ENCODE measurements at places on chromosomes 1 and 21.

- DNase-seq: no peak
Observed at GRCh38 chr21:15638856-15639549, 90.8 kb upstream of the USP25 start.

GRCh38 chr1:151486557-151486956 is 24.6 kb upstream of the CGN start:
- DNase-seq: no peak

DNA sequence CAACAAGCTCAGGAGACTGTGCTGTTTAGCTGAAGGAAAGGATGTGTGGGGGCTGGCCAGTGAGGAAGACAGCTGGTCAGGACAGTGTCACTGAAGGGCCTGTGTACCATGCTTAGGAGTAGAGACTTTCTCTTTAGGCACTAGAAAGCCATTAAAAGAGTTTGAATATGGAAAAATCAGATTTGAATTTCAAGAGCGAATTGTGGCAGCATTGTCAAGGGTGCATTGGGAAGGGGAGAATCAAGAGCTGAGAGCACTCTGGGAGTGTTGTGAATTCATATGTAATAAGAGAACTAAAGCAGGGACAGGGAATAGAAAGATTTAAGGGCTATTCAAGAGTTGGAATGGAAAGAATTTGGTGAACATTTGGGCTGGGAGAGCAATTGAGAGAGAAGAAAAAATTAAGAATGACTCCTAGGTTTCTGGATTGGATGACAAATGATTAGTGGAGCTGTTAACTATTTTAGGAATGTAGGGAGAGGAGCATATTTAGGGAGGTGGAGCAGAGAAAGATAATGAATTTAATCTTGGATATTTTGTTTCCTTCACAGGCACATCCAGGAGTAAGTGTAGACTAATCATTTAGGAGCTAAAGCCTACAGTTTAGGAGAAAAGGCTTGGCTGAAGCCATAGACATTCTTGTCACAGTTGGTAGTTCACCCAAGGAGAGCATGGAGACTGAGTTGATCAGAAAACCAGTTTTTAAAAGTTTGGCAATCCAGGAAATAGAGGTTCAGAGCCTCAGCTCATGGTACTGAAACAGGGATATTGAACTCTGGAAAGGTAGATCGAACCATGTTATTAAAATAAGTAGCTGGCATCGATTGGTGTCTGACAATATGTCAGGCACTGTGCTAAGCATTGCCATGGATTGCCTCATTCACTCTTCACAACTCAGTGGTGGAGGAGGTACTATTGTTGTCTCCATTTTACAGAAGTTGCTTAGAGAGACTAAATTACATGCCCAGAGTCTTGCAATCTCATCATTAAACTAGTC is 23.1 kb upstream of the TOR3A start:
- no peak for DNase-seq

GRCh38 chr1:99537886-99538617 is 107.9 kb upstream of the PALMD start:
- DNase-seq: no peak

GRCh38 chr1:202967684-202968281 is 726 bp upstream of the CYB5R1 start:
- peak; percentile 12 for DNase-seq

DNA sequence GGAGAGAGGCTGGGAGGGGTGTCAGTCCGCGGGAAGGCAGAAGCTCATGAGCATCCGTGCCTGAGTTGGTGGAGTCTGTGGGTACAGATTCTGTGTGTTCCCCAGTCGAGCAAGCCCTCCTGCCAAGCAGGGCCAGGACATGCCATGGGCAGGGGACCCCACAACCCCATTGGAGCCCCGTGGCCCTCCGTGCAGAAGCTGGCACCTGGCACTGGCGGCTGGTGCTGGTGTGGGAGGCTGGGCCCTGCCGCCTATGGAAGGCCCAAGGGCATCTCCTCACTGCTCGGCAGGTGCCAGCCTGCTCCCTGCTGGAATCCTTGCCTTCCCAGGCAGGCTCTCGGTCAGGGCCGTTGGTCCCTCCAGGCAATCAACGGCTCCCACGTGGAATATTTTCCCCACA is 73.7 kb downstream of the UBE2T start:
- no peak for DNase-seq

DNA sequence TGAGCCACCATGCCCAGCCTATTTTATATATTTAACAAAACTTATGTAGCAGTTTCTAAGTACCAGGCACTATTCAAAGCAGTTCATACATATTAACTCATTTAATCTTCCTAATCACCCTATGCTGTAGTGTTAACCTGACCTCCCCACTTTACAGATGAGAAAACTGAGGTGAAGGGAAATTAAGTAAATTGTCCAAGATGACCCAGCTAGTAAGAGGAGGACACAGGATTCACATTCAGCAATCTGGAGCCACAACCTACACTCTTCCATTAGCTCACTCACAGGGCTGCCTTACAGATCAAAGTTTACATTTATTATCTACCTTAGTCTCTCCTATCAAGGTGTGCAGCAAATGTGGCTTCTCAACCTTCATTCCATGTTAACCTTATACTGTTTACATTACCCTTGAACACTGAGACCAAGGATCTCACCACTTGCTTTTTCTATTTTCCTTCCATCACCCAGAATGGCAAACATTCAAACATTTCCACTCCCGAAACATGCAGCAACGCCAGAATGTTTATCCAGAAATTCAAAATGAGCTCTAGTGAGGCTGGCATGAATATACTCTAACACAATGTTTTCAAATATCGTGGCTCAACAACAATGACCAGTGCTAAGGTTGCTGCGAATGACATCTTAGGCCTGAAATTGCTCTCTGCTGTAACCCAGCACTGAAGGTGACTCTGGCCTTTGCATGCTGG is 24.5 kb downstream of the HIVEP3 start:
- no peak for DNase-seq

- DNase-seq: no peak
Observed at GRCh38 chr1:216448011-216448510, 24.8 kb upstream of the USH2A start.

DNA sequence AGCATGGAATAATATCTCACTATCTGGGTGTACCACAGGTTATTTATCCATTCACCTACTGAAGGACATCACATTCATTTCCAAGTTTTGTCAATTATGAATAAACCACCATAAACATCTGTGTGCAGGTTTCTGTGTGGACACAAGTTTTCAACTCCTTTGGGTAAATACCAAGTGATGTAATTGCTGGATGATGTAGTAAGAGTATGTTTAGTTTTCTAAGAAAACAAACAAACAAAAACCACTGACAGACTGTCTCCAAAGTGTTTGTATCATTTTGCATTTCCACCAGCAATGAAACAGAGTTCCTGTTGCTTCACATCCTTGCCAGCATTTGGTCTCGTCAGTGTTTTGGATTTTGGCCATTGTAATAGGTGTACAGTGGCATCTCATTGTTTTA is 435.7 kb upstream of the PROX1 start:
- DNase-seq: no peak

- no peak for DNase-seq
Observed at GRCh38 chr1:58017641-58018040, 528.9 kb downstream of the OMA1 start.

DNA sequence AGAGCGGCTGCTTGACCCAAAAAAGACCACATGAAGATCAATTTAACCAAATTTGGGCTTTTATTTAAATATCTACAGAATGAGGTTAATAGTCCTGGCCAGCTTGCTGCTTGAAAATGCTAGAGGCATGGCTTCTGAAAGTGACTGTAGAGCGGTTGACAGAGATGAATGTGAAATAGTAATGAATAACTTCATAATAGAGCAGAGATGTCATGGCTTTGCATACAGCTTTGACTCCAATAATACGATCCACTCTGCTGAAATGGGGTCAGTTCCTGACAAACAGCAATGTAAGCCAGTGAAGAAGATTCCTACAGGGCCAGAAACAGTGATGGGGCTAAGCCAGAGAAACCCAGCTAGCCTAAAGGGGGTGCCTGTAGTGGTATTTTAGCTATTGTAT is 183.8 kb downstream of the PBX1 start:
- DNase-seq: no peak

GRCh38 chr1:155706139-155706538 is 17.2 kb downstream of the DAP3 start:
- peak; percentile 26 for DNase-seq

- no peak for DNase-seq
Observed at GRCh38 chr21:18387994-18388393, 15.6 kb downstream of the TMPRSS15 start.

DNA sequence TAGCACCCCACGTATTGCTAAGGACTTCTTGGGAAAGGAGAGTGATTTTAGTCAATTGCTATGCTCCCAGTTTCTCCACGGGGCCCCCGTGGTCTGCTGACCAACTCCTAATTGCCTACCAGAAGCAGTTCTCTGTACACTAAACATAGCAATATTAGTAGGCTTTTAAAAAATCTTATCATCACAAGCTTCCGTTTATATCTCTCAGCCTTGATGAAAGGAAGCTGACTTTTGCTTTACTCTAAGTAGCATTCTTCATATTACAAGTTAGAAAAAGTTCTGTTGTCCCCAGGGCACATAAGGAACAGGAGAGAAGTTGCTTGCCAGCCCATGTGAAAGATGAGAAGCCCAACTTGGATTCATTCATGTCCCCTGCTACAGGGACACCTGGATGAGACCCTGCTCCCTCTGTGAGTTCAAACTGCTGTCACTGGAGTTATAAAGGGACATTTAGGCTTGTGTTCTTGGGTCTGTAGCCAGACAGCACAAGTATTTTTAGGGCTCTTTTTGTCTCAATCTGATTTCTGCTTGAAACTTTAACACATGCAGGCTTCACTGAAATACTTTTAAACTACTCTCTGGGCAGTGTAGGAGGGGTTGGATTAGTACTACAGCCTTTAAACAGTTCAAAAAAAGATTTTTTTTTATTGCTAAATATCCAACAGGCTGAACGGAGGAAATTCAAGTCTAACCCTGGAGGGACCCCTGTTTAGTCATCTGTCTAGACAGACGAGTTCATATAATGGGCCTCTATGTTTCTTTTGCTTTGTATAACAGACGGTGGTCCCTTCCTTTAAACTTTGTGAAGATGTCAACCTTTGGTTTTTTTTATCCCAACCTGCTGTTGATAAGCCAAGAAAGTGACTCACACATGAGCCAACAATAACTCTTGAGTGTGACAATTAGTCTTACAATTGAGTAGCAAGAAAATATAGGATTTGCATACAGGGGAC is 29.5 kb downstream of the TGFB2 start:
- DNase-seq: peak; percentile 20

- DNase-seq: no peak
Observed at GRCh38 chr1:65840683-65841082, 48.0 kb downstream of the PDE4B start.
